ENCODE measurements at places on chromosomes 7 and 10.

DNA sequence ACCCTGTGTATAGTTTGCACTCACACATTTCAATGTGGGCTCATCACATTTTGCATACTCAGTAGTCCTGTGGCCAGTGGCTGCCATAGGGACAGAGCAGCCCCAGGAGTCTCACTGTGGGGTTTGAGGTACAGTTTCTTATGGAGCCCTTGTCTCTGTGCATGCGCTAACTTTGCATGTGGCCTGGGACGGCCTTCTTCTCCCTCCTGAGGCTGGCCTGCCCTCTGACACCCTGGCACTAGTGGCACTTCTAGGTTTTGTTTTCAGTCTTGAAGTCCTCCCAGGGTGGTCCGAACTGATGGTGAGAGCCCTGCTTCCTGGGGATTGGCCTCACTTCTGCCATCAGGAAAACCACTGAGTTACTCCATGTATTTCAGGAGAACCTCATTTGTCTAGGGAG is 21.2 kb downstream of the NACAD start:
- H3K27ac ChIP-seq = no peak overlapping the region
- H3K4me1 ChIP-seq = no peaks in the 10 kb centered on the region
- DNase-seq = no peak
- no peak overlapping the region for H3K4me3 ChIP-seq
- H3K27me3 ChIP-seq = no peaks in the 10 kb centered on the region
- peaks cover 37% of the 10 kb centered on the region for H3K36me3 ChIP-seq

- no peak overlapping the region for H3K27ac ChIP-seq
- no peaks in the 10 kb centered on the region for H3K27me3 ChIP-seq
- no peaks in the 10 kb centered on the region for H3K4me1 ChIP-seq
- H3K36me3 ChIP-seq = no peaks in the 10 kb centered on the region
Observed at GRCh38 chr10:96376483-96376882, 17.7 kb upstream of the OPALIN start.

DNA sequence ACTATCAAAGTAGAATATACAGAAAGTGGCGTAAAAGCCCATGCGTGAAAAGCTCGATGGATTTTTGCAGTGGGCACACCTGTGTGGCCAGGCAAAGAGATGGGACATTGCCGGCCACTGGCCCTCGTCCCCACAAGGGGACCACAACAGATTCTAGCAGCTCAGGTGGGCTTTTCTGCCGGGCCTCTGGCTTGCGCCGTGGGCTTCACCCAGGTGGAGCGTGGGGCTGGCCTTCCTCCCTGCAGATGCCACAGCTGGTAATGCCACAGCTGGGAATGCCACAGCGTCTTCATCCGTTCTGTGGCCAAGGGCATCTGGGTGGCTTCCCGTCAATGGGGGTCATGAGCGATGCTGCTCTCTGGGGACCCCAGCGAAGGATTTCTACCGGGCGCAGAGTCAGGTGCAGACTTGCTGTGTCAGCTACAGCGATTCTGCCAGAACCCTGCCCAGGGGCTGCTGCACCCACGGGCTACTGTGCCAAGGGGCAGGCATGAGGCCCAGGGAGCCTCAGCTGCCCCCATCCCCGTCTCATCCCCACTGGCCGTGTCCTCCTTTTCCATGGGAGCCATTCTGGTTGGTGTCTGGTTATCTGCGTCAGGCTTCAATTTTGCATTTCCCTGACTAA is 52.5 kb upstream of the NKX6-2 start:
- H3K27ac ChIP-seq = no peak overlapping the region
- no peak for DNase-seq
- peaks cover 13% of the 10 kb centered on the region for H3K27me3 ChIP-seq
- H3K4me3 ChIP-seq = no peak overlapping the region

DNA sequence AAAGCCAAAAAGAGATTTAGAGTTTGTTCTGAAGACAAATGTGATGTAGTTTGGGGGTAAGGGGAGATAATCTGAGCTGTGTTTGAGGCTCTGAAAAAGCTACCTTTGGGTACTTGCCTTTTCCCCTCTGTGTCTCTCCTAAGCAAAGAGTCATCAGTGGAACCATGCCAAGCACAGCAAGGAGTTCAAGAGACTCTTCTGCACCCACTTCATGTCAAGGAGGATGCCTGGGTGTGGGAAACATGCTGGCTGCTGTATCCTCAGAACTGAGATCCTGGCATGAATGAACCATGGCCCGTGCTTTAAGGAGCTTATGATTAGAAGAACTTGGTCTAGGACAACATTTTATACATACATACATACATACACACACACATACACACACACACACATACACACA is 142.9 kb downstream of the NOC3L start:
- no peak overlapping the region for H3K4me3 ChIP-seq
- no peaks in the 10 kb centered on the region for H3K27me3 ChIP-seq
- no peaks in the 10 kb centered on the region for H3K36me3 ChIP-seq
- no peaks in the 10 kb centered on the region for H3K4me1 ChIP-seq
- DNase-seq = no peak

- H3K27ac ChIP-seq = no peak overlapping the region
- H3K36me3 ChIP-seq = no peaks in the 10 kb centered on the region
- H3K4me3 ChIP-seq = no peak overlapping the region
- DNase-seq = no peak
Observed at GRCh38 chr7:1758859-1759521, 88.9 kb downstream of the ELFN1 start.

DNA sequence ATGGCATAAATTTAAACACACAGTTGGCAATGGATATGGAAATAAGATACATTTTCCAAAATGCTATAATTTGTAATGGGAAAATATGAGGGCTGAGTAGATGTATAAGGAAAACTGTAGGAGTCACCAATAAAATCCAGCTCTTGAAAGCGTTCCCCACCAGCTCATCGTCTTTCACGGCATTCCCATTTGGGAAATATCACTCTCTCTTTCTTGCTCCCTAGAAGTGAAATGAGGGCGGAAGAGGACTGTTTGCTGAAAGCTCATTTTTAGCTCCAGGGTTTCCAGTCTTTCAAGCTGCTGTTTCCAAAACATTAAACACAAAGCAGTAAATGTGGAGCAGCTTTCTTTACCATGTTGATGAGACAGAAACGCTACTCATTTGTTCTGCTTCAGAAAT is 104.6 kb upstream of the SFMBT2 start:
- H3K27ac ChIP-seq = no peak overlapping the region
- no peak for DNase-seq
- H3K27me3 ChIP-seq = no peaks in the 10 kb centered on the region
- H3K4me1 ChIP-seq = no peaks in the 10 kb centered on the region
- no peaks in the 10 kb centered on the region for H3K36me3 ChIP-seq

DNA sequence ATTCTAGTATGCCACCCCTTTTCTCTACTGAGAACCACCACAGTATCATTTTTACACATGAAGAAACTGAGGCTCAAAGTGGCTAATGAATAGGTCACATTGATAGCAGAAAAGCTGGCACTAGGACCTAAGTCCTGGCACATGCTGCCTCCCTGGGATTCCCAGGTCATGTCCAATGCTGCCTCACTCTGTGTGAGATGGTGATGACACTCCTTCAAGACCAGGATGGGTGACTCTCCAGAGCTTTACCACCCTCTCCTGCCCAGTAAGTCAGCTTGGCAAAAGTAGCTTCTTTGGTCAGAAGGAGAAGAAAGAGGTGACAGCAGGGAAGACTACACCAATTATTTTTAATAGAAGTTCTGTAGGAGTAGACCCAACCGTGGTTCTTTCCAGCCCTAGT is 13.3 kb upstream of the AKR1B10 start:
- H3K4me1 ChIP-seq = peaks cover 27% of the 10 kb centered on the region
- no peaks in the 10 kb centered on the region for H3K36me3 ChIP-seq
- no peak for DNase-seq
- H3K27ac ChIP-seq = no peak overlapping the region
